Right renal cortex interstitium (tissue), 3 donors: ENCODE measurements at places on chromosomes 11 and 22.

GRCh38 chr11:130721736-130722135 lies 194.5 kb downstream of the SNX19 start:
- no peak for DNase-seq

- no peak for DNase-seq
Observed at GRCh38 chr11:2999464-2999998, 7.4 kb upstream of the NAP1L4 start.

DNA sequence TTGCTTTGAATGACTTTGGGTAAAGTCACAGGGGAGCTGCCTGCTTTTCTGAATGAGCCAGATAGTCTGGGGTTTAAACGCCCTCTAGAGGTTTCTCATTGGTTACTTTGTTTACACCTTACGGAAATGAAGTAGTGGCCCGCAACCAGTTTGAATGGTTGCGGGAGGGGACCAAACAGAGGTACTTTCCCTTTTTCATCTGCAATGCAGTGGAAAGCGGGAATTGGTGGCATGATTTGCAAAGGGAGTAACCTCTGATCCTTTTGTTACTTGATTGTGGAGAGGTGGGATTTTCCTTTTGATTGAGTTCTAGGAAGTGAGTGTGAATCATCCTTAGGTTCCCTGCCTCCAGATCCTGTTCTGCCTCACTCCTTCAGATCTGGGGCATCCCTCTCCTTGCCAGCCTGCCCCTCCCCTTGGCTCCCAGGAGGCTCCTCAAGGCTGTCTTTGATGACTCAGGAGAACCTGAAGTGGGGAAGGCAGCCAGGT lies 15.9 kb upstream of the GLYATL1 start:
- no peak for DNase-seq

DNA sequence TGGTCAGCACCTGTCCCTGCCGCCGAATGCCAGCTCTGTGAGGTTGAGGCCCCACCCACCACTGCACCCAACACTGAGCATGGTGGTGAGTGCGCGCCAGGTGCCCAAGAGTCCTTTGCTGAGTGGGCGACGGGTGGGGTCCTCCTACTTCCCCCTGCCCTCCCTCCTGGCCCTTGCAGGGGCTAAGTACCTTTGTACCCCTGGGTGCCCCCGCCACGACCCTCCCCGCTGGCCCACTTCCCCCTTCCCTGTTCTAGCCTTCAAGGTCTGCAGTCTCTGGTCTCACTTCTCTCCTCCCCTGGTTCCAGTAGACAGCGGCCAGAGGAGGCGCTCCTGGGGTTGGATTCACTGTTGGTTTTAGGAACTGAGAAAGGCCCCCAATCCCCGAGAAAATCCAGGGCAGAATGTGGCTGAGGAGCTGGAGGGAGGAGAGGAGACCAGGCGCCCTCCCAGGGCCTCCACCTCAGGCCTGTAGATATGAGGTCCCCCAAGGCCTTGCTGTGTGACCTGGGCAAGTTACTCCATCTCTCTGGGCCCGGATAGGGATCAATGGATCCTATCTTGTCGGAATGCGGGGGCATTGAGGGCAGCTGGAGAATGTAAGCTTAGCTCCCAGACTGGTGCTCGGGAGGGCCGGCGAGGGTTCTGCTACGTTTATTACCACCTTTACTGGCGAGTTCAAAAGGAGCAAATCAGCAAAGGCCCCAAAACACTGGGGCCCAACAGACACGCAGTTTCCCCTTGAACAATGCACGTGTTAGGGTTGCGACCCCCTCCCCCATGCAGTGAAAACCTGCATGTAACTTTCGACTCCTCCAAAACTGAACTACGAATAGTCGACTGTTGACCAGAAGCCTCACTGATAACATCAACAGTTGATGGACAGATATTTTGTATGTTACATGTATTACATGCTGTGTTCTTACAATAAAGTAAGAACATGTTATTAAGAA lies 31.9 kb upstream of the SMIM38 start:
- no peak for DNase-seq

DNA sequence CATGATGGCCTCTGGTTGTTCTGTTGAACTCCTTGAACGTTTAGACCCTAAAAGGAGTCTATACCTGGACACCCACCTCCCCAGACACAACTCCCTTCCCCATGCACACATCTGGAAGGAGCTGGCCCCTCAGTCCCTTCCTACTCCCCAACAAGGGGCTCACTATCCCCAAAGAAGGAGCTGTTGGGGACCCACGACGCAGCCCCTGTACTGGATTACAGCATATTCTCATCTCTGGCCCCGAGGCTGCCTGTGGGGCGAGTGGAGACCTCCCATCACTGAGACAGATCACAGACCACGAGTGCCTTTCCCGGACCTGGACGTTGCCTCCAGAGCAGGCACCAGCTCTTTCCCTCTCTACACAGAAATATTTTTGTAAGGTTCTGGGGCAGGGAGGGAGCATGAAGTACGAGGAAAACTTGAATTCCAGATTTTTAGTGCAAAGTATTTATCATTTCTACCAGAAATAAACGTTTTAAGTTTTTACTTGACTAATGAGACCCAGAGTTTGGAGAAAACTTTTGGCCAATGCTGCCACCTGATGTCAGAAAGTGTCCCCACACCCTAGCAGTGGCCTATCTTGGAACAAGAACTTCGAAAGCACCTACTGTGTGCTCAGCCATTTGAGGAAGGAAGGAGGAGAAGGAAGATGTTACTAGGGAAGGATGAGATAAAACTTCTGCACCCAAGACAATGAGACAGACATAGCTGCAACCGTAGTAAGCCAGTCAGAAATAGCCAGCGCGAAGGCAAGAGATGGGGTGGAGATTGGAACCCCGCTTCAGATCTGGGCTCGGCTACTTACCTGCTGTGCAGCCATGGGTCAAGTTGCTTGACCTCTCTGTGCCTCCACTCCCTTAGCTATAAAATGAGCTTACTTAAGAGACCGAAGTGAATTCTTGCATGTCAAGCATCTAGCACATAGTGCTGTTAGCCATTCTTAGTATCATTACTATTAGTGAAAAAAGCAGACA lies 10.2 kb upstream of the POU2F3 start:
- no peak for DNase-seq

GRCh38 chr11:28964811-28965210 lies 856.6 kb downstream of the METTL15 start:
- DNase-seq = no peak

- DNase-seq = no peak
Observed at GRCh38 chr11:35277827-35278226, 138.9 kb downstream of the CD44 start.

DNA sequence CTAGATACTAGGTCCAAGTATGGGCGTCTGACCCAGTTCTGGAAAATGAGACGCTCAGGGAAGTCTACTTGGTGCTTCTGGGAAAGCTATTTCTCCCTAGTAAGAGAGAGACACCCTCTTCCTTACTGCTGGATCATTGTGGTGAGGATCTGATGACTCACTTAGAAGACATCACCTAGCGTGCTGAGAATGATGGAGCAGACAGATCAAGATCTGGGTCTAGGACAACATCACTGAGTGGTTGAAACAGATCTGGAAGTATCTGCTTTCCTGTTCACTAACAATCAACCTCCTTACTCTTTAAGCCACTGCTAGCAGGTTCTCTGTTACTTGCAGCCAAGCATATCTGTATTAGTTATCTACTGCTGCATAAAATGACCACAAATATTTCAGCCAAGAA lies 38.3 kb upstream of the HMGXB4 start:
- no peak for DNase-seq

GRCh38 chr22:16789860-16790493 lies 35.2 kb downstream of the XKR3 start:
- no peak for DNase-seq

DNA sequence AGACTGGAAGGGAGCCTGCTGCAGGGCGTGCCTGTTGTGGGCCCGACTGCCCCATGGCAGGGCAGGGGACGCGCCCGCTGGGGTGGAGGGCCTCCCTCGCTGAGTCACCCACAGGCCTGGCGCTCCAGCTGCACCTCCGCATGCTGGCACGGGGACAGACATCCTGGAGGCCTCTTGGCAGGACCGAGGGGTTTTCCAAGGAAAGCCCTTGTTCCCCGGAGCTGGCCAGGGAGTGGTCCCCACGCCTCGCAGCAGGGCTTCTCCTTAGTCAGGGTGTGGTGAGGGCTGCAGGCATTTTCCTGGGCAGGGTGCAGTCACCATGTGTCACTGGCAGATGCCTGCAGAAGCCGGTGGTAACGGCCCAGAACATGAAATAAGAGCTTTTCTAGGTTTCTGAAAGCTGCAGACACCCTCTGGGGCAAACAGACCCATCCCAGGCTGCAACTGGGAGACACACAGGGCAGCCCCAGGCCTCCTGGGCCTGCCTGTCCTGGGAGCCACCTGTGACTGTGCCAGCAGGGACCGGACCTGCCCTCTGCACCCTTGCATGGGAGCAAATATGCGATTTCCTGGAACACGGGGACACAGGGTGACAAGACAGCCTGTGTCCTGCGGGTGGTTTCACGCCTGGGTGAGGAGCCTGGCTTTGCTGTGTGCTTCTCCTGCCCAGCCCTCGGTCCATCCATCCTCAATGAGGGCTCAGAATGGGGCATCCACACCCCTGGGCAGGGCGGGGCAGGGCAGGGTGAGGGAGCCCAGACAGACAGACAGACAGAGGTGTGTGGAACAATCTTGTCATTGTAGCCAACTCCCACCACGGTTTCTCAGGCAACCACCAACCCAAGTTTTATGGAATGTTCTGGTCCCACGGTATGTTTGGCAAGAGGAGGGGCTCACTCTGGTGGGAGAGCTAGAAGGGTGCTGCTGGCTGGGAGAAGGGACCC lies 43.2 kb upstream of the FADD start:
- DNase-seq = no peak

- no peak for DNase-seq
Observed at GRCh38 chr11:134252346-134253187, 585 bp downstream of the THYN1 start.

GRCh38 chr11:23751280-23751679 lies 745.6 kb upstream of the LUZP2 start:
- DNase-seq = no peak

- no peak for DNase-seq
Observed at GRCh38 chr22:26226538-26227297, 57.5 kb downstream of the SEZ6L start.

GRCh38 chr22:48240148-48240934 lies 1477.9 kb downstream of the TBC1D22A start:
- no peak for DNase-seq

DNA sequence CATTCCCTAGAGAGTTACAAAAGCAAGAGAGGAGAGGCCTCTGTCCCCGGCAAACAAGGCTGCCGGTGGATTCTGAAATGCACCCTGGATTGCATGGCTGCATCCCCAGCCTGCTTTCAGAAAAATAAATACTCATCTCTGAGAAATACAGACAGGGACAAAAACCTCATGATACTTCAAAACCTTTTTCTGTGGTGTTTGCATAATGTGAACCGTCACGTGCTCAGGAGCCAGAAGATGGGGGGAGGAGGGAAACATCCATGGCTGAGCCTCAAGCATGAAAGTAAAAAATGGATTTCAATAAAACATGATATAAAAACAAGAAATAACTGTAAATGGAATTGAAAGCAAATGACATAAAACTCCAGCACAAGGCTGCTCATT lies 198.5 kb upstream of the NCAM1 start:
- DNase-seq = no peak

DNA sequence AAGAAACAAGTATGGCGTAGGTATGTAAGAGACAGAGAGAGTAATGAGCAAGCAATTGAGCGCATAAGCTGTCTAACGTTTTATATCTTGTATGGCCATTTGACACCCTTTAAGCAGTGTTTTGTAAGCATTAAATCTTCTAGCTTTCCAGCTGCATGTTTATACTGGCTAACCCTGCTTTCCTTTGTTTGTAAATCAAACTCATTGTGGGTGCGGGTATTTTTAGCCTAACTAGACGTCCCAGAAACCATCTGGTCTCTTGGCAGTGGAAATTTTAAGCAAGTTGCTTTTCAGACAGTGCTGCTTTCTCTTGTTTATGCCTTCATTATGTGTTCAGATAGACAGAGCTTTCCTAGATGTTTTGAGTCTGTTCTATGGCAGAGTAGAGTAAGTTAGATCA lies 73.5 kb downstream of the RNF169 start:
- peak; percentile 71 for DNase-seq

- DNase-seq = peak; percentile 29
Observed at GRCh38 chr11:40029391-40029790, 1430.1 kb downstream of the LRRC4C start.

- no peak for DNase-seq
Observed at GRCh38 chr11:105754716-105755115, 144.8 kb downstream of the GRIA4 start.

DNA sequence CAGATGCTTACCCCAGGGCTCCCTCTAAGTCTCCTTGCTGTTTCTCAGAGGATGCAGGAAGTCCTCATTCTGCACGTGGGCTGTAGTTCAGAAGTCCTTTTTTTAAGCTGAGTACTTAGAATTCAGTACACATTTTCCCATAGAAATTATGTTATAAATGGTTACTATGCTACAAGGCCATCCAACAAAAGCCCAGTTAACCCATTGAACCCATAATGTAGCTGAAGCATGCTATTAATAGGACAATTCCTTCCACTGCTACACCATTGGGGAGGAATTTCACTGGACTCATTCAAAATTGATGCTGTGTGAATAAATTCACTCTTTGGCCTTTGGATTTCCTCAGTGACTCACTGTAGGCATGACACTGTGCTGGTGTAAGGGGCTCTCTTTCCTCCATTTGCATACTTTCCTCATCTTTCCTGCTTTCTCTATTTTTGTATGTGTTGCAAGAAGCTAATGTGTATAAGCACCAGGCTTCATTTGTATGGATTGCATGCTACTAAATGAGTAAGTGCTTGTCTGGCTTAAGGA lies 148.0 kb downstream of the NTM start:
- no peak for DNase-seq

DNA sequence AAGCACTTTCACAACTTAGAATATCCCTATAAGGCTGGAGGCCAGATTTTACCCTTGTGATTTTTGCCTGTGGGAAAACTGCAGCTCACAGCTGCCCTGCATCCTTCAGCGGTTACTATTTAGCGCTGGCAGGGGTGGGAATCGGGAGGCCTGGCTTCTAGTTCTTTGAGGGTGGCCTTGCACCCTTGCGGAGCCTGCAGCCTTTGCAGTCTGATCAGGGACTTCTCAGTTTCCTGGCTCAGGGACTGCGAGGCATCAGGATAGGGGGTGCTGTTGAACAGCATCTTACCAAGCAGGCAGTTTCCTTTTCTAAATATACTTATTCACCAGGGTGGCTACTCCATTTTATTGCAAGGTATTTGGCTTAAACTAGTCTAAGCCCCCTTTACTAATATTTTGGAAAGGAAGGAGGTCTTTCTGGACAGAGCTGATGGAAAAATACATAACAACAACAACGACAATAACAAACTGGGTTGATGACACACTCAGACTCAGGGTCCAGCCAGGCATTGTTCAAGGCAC lies 2.9 kb upstream of the APOA1 start:
- no peak for DNase-seq

GRCh38 chr11:16148301-16148931 lies 207.9 kb downstream of the SOX6 start:
- peak; percentile 45 for DNase-seq

GRCh38 chr11:2299773-2300172 lies 1.9 kb downstream of the C11orf21 start:
- no peak for DNase-seq

- DNase-seq = no peak
Observed at GRCh38 chr11:120532832-120533196, 21.3 kb downstream of the GRIK4 start.

- DNase-seq = no peak
Observed at GRCh38 chr11:130407978-130408377, 20.4 kb downstream of the ADAMTS8 start.

- DNase-seq = no peak
Observed at GRCh38 chr11:64744544-64745188, 724 bp upstream of the RASGRP2 start.

GRCh38 chr11:119479685-119480275 lies 56.8 kb upstream of the THY1 start:
- DNase-seq = no peak
